ENCODE measurements at places on chromosomes 4 and X. TPM values are rescaled to one million over a fixed set of nuclear protein-coding genes. Genes with fewer than 3 reads are reported as not detected.

Gene SSX4
- total RNA-seq = not detected

Gene USP17L22
- not detected for total RNA-seq

Gene NRK
- total RNA-seq = not detected

Gene ATOH1
- total RNA-seq = not detected

Gene KIAA1210
- total RNA-seq = not detected

Gene FREM3
- 0.61 TPM for total RNA-seq

Gene LRRC66
- 0.17 TPM for total RNA-seq

Gene TMPRSS11B
- total RNA-seq = not detected

Gene ADGRL3
- not detected for total RNA-seq

Gene ADH1B
- total RNA-seq = not detected

Gene GPRASP2
- total RNA-seq = 1.4 TPM

Gene LDB2
- 1.5 TPM for total RNA-seq

Gene TEX13A
- not detected for total RNA-seq

Gene DCHS2
- total RNA-seq = not detected

Gene EDNRA
- not detected for total RNA-seq

Gene TMEM150C
- not detected for total RNA-seq

Gene FATE1
- not detected for total RNA-seq

Gene SYP
- 2.2 TPM for total RNA-seq

Gene FAT1
- total RNA-seq = not detected

Gene CHRDL1
- total RNA-seq = not detected

Gene EFHC2
- total RNA-seq = 2.4 TPM

Gene PPAT
- 10.0 TPM for total RNA-seq

All from naive thymus-derived CD4-positive, alpha-beta T cell (primary cell).